ENCODE measurements at places on chromosomes 4 and X.

DNA sequence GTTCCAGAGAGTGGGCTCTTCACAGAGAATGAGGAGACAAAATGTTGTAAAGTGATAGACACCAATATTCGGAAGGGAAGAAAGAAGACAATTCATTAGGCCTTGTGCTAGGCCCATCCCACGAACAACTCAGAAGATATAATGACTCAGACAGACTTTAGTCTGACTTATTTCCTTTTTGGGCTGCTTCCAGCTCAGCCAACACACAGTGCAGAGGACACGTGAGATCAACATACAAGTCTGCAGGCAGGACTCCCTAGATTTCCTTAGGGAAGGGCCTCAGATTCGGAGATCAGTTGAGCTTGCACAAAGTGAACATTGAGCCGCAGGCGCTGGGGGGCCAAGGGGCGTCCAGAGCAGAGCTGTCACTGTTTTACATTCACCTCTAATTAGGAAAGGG is 290.7 kb upstream of the TENM3 start:
- peak; percentile 37 for DNase-seq

- DNase-seq = no peak
Observed at GRCh38 chr4:48470570-48470969, 12.6 kb upstream of the SLC10A4 start.

- no peak for DNase-seq
Observed at GRCh38 chr4:8548731-8549351, 31.4 kb upstream of the GPR78 start.

GRCh38 chr4:103002551-103002950 is 17.0 kb downstream of the SLC9B1 start:
- no peak for DNase-seq

- no peak for DNase-seq
Observed at GRCh38 chrX:124386401-124386800, 40.0 kb downstream of the SH2D1A start.

DNA sequence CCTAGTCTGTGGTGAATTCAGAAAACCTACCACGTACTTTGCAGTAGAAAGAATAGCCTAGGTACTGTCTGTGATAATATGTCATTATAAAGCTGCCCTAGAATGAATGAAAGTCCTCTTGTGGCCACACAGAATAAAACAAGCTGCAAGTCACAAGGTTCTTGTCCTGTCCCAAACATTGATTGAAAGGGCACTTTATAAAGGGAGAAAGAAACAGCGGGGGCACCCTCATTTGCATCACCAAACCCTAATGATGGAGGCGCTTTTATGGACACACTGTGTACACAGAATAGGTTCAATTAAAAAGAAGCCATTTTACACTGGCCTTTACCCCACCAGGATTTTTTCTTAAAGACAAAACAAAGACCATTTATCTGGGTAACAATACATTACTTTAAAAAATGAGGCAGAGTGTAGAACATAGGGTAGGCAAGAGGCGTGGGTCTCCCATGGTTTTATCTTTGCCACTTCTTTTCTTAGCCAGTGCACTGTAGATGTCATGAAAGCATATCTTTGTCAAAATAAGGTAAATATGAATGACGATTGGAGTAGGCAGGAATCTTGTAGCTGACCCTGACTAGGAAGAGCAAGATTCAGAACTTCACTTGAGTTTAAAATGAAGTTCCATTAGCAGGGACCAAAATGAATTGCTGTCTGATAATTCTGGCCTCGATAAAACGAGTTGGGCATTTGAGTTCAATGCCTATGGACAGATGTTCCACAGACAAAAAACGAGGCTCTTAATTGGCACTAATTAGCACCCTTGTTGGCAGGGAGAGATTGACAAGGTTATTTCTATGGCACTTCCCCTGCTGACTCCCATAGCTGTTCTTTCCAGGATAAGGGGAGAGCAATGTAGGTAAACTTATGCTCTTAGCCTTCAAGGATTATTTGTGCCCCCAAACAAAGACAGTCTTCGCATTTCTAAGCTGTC is 365.1 kb downstream of the AFF2 start:
- no peak for DNase-seq

- peak; percentile 92 for DNase-seq
Observed at GRCh38 chrX:65601530-65602220, 65.8 kb upstream of the MSN start.
